Fibroblast of skin of back (primary cell): ENCODE measurements at places on chromosomes 13 and 19.

DNA sequence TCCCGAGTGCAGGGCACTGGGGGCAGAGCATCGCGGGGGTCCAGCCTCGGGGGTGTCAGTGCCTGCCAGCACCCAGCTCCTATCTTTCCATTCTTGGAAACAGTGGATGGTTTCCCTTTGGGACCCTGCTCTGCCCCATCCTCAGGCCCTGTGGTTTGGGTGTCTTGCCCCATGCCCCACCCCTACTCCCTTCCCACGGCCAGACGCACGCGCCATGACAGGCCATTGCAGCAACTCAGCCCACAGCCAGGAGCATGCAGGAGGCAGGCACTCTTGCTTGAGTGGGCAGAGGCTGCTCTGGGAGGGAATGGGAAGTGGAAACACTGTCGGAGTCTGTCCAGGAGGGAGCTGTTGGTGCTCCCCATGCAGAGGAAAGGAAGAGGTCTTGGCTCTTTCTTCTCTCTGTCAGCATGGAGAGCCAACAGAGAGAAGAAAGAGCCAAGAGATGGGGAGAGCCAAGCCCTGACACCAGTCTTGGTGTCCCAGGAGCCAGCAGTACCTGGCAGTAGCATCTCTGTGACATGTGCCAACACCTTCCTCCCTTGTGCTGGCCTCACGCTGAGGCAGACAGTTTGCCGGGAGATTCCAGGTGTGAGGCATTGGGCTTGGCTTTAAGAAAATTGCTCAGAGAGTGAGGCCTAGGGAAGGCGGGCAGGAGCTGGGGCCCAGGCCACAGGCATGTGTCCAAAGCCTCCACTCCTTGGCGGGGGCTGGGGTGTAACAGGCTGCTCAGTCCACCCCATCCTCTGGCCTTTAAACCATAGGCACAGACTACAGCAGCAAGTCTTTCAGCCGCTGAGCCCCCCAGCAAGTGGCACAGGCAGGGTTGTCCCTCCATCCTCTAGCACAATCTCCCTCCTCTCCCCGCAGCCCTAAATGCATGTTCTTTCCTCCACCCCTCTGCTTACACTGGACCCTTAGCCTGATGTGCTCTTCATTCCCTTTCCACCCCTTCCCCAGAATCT, 86.7 kb upstream of the UQCRFS1 start:
- DNase-seq = no peak

DNA sequence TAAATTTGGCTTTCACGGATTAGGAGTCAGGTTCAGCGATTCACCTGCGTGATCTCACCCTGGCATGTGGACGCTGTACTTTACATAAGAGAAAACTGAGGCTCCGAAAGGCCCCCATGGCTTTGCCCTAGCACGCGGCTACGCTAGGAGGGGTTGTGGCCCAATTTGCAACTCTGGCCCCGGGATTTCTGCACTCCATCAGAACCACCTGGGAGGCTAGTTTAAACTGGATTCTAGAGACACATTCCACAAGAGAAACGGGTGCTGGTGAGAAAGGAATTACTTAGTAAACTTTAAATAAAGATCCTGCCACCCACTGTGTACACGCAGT, 6.2 kb downstream of the BCL3 start:
- DNase-seq = no peak

DNA sequence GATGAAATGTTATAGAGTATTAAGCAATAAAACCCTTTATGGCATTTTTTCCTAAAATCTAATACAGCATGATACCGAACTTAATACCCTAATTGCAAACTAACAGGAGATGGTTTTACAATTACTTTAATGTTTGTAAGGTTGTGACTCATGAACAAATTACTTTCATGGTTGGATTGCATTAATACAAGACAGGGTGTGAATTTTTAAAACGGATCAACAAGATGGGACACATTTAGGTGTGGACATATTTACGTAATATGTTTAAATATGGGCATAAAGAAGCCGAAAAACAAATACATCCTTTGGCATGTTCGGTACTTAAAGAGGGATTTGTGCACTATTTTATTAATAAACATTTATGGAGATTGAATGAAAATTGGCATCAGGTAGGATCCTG, 168.3 kb upstream of the SPRY2 start:
- no peak for DNase-seq

GRCh38 chr13:105979131-105980011, 556.1 kb downstream of the EFNB2 start:
- peak; percentile 75 for DNase-seq

GRCh38 chr13:112775791-112776279, 86.0 kb downstream of the ATP11A start:
- DNase-seq = no peak

GRCh38 chr19:19213426-19214158, 1.8 kb downstream of the NCAN start:
- no peak for DNase-seq

GRCh38 chr13:42153199-42154113, 105.0 kb downstream of the DGKH start:
- DNase-seq = peak; percentile 21

- no peak for DNase-seq
Measured at GRCh38 chr13:21594715-21595545, 9.0 kb downstream of the MICU2 start.

DNA sequence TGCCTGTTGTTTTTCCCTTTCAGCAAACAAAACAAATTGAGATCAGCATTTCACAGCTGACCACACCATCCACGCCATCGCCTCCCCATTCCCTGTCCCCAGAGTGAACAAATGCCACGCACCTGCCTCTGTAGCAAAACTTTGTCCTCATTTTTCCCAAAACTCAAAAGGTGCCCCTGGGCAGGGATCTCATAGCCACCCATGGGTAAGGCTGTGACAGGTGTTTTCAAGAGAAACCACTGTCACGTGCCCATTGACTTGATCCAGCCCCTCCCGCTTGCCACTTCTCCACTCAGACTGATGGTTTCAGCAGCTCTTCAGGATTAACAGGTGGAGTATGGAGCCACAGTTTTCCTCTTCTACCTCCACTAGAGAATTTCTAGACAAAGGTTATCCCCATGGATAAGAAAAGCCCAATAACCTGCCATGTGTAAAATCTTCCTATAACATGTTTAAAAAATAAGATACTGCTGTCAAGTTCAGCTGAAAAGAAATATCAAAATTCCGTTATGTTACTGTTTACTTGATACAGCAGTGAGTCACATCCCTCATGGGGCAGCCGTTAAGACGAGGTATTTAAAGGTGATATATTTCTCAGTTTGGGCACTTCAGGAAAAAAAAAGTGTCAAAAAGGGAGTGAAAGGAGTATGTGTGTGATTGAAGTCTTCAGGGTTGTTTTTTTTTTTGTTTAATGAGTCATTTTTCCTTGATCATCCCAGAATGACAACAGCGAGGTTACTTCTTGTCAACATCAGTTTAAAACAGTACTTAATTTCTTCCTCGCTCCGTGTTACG, 63.5 kb upstream of the GPR183 start:
- no peak for DNase-seq

GRCh38 chr13:42041011-42041683, 7.3 kb upstream of the DGKH start:
- DNase-seq = peak; percentile 52

- DNase-seq = peak; percentile 15
Measured at GRCh38 chr13:45299194-45299593, 41.8 kb downstream of the TPT1 start.

DNA sequence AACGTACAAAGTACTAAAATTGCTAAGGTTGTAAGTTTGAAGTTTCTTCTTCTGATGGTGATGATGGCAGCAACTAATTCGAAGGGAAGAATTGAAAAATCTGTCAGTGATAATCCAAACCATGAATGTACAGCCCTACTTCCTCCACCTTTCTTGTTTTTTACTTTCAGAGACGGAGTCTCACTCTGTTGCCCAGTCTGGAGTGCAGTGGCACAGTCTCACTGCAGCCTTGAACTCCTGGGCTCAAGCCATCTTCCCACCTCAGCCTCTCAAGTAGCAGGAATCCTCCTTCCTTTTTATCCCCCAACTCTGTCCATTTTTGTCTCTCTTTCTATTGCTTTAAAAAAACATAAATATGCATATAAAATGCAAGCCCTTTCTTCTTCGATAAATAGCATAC, 112.3 kb upstream of the SOX21 start:
- no peak for DNase-seq

DNA sequence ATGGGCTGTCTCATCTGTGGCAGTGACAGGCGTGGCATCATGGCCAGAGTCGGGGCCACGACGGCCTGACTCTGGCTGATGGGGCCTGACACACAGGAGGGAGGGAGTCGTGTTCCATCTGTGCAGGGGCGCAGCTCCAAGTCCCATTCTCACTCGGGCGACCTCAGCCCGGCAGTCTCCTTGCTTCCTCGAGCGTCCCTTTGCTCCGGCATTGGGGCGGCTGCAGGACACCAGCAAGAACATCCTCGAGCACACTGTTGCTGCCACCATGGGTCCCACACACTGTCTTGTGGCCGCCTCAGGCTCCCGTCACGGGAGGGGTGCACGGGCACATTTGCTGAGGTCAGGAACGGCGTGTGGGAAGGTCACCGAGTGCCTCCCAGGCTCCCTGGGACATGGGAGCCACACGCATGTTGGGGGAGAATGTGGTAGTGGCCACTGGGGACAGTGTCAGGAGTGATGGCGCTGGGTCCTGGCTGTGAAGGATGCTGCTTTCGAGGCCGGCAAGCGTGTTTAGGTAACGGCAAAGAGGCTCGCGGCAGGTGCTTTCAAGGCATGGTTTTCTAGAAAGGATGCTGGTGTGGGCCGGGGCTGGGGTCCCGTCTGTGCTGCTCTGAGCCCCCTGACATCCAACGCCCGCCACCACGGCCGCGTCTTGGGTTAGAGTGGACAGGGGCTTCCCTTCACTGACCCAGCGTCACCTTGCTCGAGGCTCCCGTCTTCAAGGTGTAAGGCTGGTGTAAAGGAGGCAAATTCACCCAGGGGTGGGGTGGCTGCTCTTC, 3.4 kb downstream of the IZUMO4 start:
- no peak for DNase-seq

DNA sequence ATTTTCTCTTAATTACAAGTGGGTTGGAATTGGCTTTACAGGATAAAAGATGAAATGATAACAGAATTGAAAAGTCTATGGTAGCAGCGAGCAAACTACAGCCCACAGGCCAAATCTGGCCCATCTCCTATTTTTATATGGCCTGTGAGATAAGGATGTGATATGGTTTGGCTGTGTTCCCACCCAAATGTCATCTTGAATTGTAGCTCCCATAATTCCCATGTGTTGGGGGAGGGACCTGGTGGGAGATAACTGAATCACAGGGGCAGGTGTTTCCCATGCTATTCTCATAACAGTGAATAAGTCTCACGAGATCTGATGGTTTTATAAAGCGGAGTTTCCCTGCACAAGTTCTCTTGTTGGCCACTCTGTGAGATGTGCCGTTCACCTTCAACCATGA, 19.0 kb downstream of the CRYL1 start:
- DNase-seq = no peak

DNA sequence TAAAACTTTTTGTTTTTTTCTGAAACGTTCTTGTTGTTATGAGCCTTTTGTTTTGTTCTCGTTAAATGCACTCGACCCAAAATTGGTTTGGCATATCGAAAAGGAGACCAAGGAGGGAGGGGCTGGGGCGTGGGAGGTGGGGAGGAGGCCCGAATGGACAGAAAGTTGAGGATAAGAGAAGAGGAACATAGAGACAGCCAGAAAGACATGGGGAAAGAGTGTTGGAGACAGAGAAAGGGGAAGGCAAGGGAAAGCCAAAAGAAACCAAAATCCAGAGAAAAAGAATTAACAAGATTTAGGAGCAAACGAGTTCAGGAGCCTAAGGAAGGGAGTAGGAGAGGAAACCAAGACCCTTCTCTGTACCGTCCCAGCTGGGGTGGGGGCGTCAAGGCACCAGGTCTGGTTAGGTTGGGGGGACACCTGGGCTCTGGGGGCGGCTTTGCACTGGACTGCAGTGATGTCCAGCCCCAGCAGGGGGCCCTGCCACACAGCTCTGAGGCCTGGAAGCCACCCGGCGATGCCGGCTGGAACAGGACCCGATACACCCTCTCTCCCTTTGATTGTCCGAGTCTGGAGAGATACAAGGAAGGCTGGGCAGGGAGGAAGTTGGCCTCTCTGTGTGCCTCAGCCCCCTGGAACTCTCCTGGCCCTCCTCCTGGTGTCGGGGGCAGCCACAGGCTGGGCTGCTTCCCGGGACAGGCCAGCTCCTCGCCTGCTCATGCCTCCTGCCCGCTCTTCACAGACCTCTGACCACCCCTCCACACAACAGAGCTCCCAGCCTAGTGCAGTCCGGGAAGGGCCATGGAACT, 11.6 kb upstream of the ASF1B start:
- peak; percentile 66 for DNase-seq

- no peak for DNase-seq
Measured at GRCh38 chr19:40552848-40553247, 23.8 kb upstream of the SHKBP1 start.

GRCh38 chr19:11164879-11165406, 9.4 kb upstream of the SPC24 start:
- DNase-seq = peak; percentile 59

- peak; percentile 95 for DNase-seq
Measured at GRCh38 chr13:99686157-99686572, 184.9 kb downstream of the TM9SF2 start.

GRCh38 chr13:102322211-102322610, 79.6 kb downstream of the FGF14 start:
- DNase-seq = no peak

DNA sequence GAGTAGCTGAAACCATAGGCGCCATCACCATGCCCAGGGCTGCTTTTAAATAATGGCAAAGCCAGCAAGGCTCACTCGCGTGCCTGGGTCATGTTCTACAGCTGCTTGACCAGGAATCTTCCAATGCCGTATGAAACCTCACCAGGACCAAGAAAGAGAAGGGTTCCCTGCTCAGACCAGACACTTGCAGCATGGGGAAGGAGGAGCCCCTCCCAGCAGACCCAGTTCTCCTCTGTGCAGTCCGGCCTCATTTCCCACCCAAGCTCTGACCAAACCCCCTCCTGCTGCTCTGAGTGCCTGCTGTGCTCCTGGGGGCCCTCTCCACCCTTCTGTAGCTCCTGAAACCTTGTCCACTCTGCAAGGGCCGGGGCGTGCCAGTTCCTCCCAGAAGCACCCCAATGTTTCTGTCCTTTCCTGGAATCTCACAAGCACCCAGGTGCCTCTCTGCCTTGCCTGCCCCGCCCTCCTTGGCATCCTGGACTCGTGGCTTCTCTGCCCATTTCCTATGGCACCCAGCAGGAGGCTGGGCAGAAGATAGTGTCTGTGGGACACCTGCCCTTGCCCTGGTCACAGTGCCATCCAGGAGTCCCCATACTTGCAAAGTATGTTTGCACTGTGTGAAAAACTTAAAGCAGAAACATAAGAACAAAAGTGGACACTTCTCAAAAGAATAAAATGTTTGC, 6.8 kb upstream of the SLC7A9 start:
- no peak for DNase-seq

DNA sequence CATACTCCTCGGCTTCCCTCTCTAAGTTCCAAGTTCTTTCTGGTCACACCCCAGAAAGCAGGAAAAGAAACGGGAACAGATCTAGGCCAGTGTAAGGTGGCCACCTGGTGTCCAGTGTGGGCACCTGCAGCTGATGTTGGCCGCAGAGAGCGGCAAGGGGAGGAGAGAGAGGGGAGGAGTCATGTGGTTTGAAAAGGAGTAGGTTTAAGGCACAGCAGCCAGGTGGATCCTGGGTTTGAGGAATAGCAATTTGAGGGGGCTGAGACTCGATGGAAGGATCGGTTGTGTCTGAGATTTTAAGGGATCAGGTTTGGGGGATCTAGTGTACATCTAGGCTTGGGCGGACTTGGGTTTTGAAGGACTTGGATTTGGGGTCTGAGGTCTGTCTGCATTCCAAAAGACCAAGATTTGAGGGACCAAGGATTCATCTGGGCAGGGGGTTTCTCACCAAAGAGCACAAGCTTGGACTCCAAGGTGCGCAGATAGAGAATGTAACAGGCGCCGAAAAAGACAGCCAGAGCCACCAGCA, 1.2 kb downstream of the RABAC1 start:
- DNase-seq = peak; percentile 82
